ENCODE measurements at places on chromosomes 11 and 22.

DNA sequence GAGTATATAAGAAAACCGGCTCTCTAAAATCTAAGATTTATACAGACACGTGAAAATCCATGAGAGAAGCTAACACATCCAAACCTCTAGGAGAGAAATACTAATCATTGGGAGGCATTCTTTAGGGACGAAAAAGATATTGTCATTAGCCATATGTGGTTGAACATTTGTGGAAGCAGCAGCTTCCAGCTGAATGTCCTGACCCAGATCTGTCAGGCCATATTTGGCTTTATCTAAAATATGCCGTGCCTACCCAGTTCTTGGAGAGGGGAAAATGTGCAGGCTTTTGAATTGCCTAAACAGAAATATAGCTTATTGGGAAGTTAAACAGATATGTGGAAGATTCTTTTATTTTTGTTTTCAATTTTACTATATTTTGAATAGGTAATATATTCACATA lies 6.4 kb downstream of the CCDC89 start:
- DNase-seq: no peak

DNA sequence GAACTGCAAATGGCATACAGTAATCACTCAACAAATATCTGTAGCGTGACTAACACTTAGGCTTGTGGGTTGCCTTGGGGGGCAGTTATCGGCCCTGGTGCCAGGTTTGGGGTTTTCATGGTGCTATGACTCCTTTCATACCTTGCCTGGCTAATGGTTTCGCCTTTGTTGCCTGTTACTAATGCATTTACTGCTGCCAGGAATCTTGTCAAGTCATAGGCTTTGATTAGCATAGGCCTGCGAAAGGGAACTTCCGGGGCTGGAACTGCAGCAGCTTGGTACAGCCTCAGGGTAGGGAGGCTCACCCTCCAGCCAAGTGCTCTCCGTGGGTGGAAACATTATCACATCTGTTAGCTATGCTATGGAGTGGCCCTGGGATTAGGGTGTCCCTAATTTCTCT lies 13.2 kb downstream of the SLC25A18 start:
- DNase-seq: no peak

- DNase-seq: no peak
Observed at GRCh38 chr22:45099961-45100360, 63.8 kb upstream of the NUP50 start.

GRCh38 chr11:235609-235996 lies 539 bp downstream of the SIRT3 start:
- DNase-seq: peak; percentile 55

DNA sequence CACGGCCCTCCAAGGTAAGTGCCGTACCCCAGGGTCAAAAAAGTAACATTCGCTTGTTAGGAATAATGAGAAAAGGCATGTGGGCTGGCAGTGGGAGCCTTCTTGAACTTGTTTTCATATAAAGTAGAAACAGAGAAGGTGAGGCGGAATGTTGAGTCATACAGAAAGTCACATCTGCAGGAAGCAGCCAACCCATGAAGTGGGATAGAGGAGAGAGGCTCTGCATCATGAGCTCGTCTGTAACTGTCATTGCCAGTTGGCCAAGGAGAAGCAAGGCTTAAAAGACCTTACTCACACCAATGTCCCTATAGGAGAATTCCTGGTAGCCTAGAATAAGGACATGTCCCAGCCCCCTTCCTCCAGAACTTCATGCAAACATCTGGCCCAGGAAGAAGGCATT lies 253.3 kb downstream of the BUD13 start:
- DNase-seq: no peak

DNA sequence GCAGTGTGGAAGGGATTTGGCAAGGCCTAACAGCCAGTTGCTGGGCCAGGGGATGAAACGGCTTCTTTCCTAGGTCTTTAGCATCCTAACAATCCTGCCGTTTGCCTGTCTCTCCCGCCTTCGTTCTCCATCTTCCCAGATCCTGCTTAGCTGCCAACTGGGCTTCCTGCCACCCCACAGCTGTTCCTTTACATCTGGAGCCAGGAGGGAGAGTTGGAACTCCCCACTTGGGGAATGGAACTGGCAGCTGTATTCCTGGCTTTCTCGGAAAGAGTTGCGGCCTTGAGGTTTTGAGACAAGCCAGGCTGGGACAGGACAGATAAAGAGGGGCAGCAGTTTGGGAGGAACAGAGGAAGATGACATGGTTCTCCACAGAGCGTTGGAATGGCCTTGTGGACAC lies 59.6 kb downstream of the ST3GAL4 start:
- no peak for DNase-seq
